Muscle of leg (tissue), 16 donors: ENCODE measurements at places on chromosomes 1 and 21. TPM values are rescaled to one million over a fixed set of nuclear protein-coding genes. Genes with fewer than 3 reads are reported as not detected.

DNA sequence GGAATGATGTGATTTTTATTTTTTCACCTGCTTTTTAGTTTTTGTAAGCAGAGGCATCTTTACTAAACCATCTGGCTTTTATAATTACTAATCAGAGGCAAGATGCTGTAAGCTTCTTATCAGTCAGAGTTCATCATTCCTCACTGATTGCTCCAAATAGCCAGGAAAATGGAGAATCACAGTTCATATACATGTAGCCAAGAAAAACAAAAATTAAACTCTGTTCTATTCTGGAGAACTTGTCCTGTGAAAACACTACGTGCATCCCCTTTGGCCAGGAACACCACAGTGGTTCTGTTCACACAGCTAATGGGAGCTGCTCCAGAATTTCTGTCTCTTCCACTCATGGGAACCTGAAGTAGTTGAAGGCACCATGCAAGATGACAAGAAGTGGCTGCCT is 725.5 kb upstream of the CHRM3 start:
- no peak for DNase-seq

GRCh38 chr1:111052246-111052645 is 87.6 kb downstream of the DRAM2 start:
- no peak for DNase-seq

DNA sequence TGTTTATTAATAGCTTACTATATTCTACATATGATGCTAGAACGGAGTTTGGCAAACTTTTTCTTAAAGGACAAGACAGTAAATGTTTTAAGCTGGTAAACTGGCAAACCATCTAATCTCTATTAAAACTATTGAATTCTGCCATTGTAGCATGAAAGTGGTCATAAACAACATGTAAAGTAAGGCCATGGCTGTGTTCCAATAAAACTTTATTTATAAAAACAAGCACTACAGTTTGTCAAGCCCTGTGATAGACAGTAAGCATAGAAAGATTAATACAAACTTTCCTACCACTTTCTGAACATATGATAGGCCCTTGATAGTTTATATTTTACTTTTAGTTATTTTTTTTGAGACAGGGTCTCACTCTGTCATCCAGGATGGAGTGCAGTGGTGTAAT is 22.4 kb downstream of the PEA15 start:
- DNase-seq: no peak

GRCh38 chr1:29062157-29062942 is 61.4 kb downstream of the TMEM200B start:
- peak; percentile 55 for DNase-seq

DNA sequence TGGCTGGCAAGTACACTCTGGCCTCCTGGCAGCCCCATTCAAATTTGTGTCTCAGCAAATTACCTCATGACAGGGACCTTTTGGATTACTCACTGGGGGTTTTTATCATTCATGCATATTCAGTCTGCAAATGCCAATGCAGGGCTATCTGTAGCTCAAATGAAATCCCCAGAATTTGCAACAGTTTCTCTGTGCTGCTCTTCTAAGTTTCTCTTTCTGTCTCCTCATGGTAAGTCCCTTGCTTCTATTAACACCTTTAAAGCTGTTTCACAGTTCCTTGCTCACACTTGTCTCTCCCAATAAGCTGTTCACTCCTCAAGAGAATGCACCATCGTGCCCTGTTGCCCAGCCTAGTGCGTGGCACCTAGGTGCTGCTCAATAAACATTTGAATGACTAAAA is 3.3 kb upstream of the FAM78B start:
- no peak for DNase-seq

DNA sequence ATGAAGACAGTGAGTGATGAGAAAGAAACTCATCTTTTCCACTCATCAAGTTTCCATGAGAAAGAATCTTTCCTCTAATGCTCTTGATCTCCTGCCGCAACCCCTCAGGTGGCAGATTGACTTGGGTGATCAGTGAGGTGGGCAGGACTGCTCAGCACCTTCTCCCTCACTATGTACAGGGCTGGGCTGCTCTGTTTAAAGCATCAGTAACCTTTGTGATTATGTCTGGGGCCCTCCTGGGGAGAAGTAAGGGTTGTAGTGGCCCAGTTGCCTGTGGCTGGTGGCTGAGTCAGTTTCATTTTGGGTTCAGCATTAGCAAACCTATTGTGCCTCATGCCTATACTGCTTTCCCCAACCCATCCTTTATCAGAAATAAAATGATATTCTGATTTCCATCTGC is 366.0 kb downstream of the TTLL7 start:
- DNase-seq: no peak

GRCh38 chr1:77461691-77462090 is 179.9 kb downstream of the AK5 start:
- DNase-seq: no peak

GRCh38 chr1:42845193-42845592 is 1.2 kb upstream of the ZNF691 start:
- no peak for DNase-seq

DNA sequence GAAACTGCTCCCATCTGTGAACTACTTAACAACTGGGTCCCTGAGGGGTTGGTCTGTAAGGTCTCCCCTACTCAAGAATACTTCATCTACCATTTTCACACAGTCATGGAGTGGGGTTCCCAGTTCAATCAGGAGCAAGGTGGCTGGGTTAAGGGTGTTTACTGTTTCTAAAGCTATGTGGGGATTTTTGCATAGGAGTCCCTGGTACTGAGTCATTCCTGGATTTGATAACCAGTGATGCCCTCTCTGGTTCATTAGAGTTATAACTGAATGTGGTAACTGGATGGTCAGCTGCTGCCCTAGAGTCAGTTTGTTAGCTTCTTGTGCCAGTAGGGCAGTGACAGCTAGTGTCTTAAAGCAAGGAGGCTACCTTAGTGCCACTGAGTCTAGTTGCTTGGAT is 29.4 kb upstream of the KCNJ15 start:
- DNase-seq: no peak

GRCh38 chr1:119818181-119818580 is 6.9 kb upstream of the REG4 start:
- DNase-seq: no peak

The CELSR2 gene
- polyA plus RNA-seq: 2.9 TPM

The RYR2 gene
- 2.9 TPM for polyA plus RNA-seq

The ADAMTS1 gene
- polyA plus RNA-seq: 15.2 TPM

The CSF3R gene
- polyA plus RNA-seq: 3.7 TPM

The LCE3D gene
- polyA plus RNA-seq: not detected

The FAM78B gene
- 1.9 TPM for polyA plus RNA-seq

The ITLN1 gene
- 0.28 TPM for polyA plus RNA-seq

The NHLH1 gene
- polyA plus RNA-seq: 0.72 TPM

The CFAP107 gene
- polyA plus RNA-seq: 0.85 TPM

The DPT gene
- 56.8 TPM for polyA plus RNA-seq

The KRTAP10-11 gene
- not detected for polyA plus RNA-seq
